ENCODE measurements at places on chromosomes 12 and 14.

GRCh38 chr12:56629459-56630179, 507 bp downstream of the BAZ2A start:
- DNase-seq, result peak; percentile 53

- DNase-seq, result no peak
These were observed 14.1 kb upstream of the DIO3 start for GRCh38 chr14:101547107-101547738.

GRCh38 chr14:77883847-77884238, 83.9 kb downstream of the ADCK1 start:
- DNase-seq, result no peak

GRCh38 chr12:1496162-1496900, 98.0 kb downstream of the FBXL14 start:
- DNase-seq, result no peak

- no peak for DNase-seq
These were observed 46.9 kb downstream of the BEGAIN start for GRCh38 chr14:100540141-100540925.

GRCh38 chr14:33934938-33935337, 15.9 kb downstream of the EGLN3 start:
- no peak for DNase-seq

GRCh38 chr12:52263761-52264434, 10.5 kb upstream of the KRT86 start:
- DNase-seq, result no peak

DNA sequence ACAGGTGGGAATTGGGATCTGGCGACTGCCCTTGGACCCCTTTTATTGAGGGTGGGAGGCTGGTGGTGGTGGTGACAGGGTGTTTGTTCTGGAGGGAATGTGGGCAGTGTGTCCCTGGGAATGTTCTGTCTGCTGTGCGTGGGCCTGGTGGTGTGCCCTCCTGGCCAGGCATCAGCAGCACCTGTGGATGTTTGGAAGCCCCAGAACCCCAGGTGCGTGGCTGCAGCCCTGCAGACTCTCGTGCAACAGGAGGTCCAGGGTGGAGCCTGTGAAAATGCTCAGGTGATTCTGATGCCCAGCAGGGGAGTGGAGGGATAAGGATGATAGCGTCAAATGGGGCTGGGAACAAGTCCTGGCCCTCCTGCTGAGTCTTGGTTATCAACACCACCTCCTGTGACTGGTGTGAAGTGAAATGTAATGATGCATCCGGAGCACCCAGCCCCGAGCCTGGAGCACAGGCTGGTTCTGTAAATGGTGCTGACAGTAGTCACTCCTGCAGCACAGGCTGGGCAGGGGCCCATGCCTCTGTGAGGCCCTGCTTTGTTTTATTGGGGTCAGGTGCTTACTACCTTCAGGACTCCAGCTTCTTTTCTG, 176.6 kb downstream of the TSPAN9 start:
- DNase-seq, result no peak

DNA sequence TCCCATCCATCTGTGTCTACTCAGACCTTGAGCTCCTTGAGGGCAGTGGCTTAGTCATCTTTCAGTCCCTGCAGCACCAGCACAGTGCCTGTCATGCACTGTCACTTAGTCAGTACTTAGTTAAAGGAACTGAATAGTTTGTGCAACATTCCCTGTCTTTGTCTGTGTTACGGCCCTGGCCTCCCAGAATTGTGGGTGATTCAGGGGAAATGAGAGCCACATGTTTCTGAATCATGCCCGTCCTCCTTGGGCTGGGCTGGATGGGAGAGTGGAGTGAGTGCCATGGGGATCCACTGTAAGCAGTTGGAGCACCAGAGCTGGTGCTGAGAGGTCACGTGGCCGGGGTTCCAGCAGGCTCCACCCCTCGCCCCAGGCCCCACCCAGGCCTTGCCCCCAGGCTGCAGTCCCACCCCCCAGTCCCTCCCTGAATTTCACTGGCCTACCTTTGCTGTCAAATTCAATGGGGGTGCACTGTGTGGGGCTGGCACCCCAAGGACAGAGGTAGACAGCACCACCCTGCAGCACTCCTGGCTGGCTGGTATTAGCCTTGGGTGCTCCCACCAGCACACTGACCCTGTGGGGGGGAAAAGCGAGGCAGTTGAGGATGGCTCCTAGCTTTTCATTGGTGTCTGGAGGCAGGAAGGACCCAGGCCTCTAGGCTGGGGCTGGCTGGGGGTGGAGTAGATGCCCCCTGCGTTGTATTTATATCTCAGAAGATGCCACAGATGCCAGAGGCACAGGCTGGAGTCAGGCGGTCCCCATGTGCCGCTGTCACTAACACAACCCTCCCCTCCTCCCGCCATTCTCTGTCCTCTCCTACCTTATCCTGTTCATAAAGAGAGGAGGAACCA, 7.5 kb downstream of the ITGA5 start:
- no peak for DNase-seq

DNA sequence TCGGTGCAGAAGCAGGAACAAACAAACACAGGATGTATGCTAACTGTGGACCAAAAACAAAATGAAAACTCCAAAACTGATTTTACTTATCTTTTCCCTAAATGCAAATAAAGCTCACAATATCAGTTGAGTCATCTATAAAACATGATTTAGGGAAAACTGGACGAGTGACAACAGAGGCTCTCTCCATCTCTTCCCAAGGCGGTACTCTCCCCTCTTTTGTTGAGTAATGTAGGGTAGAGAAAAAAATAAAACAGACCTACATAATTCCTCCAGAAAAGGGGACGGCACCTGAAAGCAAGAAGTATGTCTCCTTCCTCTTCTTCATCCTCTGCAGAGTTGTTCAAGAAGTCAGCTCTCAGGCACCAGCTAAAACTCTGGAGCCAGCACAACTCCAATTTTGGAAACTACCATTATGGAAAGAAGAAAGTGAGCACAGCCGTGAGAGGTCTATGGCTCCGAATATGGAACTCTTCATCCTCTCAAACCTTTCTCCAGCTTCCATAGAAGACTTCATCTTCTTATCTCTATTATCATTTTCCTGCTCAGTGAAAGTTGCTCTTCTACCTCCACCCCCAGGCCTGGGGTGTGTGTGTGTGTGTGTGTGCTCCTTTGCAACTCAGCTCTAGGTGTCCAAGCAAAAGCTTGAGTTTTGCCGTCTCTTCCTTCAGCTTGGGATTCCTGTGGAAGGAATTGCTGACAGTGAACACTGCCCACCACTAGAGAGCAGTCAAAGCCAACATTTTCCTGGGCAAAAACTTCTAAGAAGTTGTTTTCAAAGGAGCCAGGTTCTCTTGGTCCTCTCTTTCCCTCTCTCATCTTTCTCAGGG, 155.4 kb downstream of the DIO2 start:
- peak; percentile 9 for DNase-seq

- no peak for DNase-seq
These were observed 102.5 kb upstream of the PRICKLE1 start for GRCh38 chr12:42691991-42692557.

DNA sequence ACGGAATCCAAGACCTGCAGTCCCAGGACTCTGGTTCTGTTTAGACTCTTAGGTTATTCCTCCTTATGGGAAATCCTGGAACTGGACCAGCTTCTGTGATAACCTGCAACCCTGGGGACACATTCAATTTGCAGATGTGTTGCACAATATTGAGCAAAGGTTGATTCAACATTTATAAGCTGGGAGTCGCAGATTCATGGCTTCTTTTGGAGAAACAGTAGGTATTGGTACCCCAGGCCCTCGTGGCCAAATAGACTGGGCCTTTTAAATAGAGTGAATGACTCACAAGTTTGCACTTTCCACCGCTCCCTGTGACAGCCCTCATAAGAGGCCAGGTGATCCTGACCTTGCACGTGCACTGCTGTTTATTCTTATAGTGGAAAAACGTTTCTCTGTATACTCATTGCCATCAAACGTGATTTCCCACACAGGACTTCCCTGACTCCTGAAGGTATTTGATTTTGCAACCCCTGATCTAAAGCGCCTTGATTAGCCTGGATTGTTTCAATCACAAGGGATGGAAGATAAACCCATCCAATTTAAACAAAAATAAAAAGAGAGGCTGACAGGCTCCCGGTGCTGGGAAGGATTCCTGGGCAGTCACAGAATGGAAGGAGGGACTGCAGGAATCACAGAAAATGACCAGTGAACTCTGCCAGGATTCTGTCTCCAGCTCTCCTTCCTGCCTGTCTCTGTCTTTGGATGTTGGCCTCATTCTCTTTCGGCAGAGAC, 98.0 kb downstream of the VCPKMT start:
- DNase-seq, result no peak

DNA sequence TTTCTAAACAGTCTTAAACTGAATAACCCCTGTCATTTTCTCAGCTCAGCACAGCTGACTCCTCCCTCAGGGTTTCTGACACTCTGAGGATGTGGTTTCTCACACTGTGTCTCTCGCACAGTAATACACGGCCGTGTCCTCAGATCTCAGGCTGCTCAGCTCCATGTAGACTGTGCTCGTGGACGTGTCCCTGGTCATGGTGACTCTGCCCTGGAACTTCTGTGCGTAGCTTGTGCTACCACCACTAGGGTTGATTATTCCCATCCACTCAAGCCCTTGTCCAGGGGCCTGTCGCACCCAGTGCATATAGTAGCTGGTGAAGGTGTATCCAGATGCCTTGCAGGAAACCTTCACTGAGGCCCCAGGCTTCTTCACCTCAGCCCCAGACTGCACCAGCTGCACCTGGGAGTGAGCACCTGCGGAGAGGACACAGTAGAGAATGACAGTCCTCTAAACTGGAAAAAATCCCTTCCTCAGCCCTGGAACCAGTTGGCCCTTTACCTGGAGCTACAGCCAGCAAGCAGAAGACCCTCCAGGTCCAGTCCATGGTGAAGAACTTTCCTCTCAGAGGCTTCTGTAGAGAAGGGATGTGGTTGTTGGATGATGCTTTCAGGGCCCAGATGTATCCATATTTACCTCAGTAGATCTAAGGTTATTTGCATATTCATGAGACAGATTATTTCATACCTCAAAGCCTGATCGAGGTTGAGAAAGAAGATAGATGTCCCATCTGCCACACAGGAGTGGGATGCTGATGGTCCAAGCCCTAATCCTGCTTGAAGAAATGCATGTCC, 984.8 kb downstream of the TMEM121 start:
- no peak for DNase-seq

DNA sequence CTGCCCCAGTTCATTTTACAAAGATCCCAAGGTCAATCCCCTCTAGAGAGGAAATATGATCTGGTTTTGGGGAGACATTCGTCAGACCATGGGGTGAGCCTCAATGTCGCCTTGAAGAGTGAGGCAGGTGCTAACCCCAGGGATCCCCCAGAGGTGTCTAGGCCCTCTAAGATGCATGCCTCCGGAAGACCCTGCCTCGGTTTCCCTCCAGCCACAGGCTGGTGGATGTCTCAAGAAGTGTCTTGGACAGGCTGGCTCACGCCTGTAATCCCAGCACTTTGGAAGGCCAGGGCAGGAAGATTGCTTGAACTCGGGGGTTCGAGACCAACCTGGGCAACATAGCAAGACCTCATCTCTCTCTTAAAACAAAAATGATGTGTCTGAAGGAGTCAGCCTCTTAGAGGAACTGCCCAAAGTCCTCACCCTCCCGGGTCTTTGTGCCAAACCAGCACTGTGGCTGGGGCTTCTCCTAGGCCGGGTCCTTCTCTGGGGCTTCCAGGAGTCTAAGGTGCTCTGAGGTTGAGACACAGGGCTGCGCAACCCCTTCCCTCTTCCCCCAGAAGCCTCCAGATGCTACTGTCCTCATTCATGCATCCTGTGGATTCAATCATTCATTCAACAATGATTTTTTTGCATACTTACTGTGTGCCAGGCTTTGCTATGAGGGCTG, 24.7 kb upstream of the BEGAIN start:
- DNase-seq, result no peak

- no peak for DNase-seq
These were observed 862 bp upstream of the HOTAIR start for GRCh38 chr12:53975479-53976152.

GRCh38 chr12:89217472-89217871, 134.8 kb downstream of the DUSP6 start:
- no peak for DNase-seq

GRCh38 chr12:104802208-104802607, 155.9 kb downstream of the SLC41A2 start:
- no peak for DNase-seq

DNA sequence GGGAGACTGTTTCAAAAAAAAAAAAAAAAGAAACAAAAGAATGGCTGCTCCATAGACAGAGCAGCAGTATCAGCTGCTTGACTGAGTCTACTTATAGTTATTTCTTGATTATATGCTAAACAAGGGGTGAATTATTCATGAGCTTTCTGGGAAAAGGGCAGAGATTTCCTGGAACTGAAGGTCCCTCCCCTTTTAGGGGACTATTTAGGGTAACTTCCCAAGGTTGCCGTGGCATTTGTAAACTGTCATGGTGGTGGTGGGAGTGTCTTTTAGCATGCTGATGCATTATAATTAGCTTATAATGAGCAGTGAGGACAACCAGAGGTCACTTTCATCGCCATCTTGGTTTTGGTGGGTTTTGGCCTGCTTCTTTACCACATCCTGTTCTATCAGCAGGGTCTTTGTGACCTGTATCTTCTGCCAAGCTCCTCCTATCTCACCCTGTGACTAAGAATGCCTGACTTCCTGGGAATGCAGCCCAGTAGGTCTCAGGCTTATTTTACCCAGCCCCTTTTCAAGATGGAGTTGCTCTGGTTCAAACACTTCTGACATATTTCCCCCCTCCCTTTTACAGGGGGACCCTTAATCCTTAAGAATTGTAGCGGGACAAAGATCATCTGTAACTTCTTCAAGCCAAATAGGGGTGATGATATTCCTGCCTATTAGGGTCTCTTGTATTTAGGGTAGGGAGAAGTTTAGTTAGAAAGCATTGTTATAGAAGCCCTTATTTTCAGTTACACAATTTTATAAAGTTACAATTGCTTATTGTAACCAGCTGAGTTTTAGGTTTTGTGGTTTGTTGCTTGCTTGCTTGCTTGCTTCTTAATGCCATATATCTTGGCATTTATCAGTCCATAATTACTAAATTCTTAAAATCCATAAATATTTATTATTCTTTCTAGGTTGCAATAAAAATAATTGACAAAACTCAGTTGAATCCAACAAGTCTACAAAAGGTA, 42.5 kb downstream of the MARK3 start:
- no peak for DNase-seq

DNA sequence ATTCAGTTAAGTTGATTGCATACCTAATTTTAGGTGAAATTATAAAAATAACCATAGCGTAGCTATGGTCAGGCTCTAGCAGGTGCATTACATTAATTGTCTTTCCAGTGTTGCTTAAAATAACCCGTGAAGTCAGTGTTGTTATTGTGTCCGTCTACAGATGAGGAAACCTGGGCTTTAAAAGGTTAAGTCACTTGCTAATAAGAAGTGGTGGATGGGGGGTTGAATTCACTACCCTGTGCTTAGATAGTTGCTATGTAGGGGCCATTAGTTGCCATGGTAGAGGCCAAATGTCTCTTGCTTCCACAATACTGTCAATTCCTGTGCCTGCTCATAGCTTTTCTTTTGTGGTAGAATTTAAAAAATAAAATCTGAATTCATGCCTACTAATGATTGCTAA, 174.8 kb downstream of the PELI2 start:
- DNase-seq, result no peak

GRCh38 chr12:52920937-52921336, 16.1 kb upstream of the KRT8 start:
- DNase-seq, result no peak

GRCh38 chr12:114729731-114730130, 45.8 kb upstream of the TBX3 start:
- DNase-seq, result no peak

GRCh38 chr14:101828046-101828445, 66.5 kb downstream of the PPP2R5C start:
- DNase-seq, result no peak
